Bronchial epithelial cell (primary cell): ENCODE measurements at places on chromosomes 13 and 19. TPM values are rescaled to one million over a fixed set of nuclear protein-coding genes. Genes with fewer than 3 reads are reported as not detected.

Gene LGALS7B
- 1,636 and 4,049 TPM in 2 replicates for total RNA-seq

Gene MIA
- 0.26 and 1.6 TPM in 2 replicates for total RNA-seq

Gene IL27RA
- 0.26 TPM in 2 replicates for total RNA-seq

Gene PNMA8B
- total RNA-seq = under 0.01 TPM in 2 replicates

Gene SOHLH2
- 0.38 and 0.53 TPM in 2 replicates for total RNA-seq

Gene ZNF546
- total RNA-seq = 2.2 and 2.4 TPM in 2 replicates

Gene PDCD5
- total RNA-seq = 131 and 159 TPM in 2 replicates

Gene BRCA2
- 0.53 and 1.8 TPM in 2 replicates for total RNA-seq

Gene JAK3
- 0.26 TPM in 2 replicates for total RNA-seq

- DNase-seq = no peak
Measured at GRCh38 chr13:41809962-41810361, 150.9 kb downstream of the VWA8 start.

DNA sequence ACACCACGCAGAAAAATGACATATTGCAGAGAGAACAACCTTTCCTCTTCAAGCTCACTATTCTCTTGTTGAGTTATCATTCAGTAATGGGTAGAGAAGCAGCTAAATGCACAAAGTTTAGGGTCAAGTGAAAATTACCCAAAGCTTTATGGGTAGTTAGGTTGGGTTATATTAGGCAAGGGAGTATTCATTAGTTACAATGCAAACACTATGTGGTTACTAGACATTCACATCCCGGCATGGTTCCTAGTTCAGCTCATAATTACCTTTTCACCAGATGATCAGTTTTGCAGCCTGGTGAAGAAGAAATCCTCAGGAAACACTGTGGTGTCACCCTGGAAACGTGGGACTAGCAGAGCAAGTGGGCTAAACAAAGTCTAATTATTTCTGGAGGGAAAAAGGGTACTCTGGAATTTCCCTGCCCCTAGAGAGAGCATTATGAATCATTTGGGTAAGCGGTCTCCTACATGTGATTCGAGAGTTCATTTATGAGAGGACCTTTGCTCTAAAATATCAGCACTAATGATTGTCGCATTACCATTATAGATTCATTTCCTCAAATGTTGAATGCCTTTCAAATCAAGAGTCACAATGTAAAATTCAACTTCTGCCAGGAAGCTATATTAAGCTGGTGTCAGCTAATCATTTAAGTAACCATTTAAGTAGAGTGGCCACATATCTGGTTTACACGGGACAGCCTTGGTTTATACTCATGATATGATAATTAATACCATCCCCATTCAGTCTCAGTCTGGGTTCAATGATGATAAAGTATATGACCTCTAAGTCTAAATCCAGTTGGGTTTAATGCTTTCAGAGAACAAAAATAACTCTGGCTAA lies 1208.0 kb downstream of the DIAPH3 start:
- no peak for DNase-seq

GRCh38 chr19:47509170-47509847 lies 5.6 kb downstream of the NAPA start:
- no peak for DNase-seq

GRCh38 chr19:38125238-38125637 lies 98.8 kb downstream of the DPF1 start:
- no peak for DNase-seq

DNA sequence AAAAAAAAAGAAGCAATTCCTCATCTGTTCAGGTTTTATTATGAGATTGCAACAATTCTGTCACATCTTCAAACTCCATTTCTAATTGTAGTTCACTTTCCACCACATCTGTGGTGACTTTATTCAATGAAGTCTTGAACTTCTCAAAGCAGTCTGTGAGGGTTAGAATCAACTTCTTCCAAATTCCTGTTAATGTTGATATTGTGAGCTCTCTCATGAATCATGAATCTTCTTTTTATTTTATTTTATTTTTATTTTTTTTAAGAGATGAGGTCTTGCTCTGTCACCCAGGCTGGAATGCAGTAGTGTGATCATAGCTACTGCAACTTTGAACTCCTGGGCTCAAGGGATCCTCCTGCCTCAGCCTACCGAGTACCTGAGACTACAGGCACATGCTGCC lies 19.6 kb downstream of the ARHGAP35 start:
- DNase-seq = no peak

DNA sequence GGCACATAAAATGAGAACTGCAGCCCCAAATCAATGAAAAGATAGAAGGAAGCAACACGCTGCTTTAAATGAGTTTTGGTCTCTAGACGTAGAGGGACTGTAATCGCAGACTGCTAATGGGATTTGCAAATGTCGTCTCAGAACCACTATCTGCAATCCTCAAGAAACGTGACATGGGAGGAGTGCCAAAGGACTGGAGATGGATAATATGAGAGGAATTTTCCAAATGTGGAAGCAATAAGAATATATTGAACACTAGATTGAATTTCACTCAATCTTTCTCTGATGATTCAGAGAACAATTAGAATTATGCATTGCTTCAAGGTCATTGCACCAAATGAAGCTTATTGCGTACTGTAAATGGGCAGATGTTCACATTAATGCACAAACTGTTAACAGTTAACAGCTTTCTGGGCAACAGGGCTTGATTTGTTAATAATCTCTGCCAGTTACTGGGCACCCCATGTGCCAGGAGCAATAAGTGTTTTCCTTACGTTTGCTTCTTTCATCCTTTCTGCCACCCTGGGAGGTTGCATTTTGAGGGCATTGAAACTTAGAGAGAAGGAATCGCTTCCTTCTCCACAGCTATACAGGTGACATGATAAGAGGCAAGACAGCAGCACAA lies 62.8 kb upstream of the WASF3 start:
- no peak for DNase-seq

DNA sequence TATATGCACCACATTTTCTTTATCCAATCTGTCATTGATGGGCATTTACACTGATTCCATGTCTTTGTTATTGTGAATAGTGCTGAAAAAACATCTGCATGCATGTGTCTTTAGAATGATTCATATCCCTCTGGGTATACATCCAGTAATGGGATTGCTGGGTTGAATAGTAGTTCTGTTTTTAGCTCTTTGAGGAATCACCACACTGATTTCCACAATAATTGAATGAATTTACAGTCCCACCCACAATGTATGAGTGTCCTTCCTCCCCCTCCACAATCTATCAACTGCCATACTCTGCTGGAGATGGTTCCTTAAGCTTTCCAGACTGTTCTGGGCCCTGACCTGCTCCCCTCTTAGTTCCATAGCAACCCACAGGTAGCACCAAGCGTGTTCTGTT lies 667.0 kb downstream of the LIG4 start:
- DNase-seq = no peak

DNA sequence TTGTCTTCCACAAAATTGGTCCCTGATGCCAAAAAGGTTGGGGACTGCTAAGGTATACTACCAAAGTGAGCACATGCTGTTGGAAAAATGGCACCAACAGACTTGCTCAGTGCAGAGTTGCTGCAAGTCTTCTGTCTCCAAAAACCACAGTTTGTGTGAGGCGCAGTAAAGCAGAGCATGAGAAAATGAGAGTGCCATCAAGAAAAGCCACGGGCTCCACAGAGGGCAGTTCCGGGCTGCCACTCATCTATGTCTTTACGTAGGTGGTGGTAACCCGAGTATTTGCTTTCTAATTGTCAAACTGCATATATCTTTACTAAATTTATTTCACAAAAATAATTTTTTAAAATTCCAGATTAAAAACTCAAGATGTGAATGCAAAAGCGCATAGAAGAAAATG lies 123.8 kb downstream of the RNF17 start:
- DNase-seq = no peak

DNA sequence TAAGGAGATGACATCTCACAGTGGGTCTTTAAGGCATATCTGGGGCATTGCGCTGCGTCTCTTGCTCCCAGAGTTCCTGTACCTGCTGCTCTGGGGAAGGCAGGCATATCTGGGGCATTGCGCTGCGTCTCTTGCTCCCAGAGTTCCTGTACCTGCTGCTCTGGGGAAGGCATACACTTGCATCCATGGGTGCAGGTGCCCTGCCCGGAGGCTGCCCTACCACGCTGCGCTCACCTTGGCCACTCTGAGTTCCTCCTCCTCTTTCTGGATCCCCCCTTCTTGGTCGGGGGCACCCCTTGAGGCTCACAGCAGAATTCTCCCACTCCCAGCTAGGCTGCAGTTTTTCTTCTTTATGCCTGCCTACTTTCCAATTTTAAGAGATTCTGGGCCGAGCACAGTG lies 60.9 kb upstream of the TMTC4 start:
- no peak for DNase-seq

DNA sequence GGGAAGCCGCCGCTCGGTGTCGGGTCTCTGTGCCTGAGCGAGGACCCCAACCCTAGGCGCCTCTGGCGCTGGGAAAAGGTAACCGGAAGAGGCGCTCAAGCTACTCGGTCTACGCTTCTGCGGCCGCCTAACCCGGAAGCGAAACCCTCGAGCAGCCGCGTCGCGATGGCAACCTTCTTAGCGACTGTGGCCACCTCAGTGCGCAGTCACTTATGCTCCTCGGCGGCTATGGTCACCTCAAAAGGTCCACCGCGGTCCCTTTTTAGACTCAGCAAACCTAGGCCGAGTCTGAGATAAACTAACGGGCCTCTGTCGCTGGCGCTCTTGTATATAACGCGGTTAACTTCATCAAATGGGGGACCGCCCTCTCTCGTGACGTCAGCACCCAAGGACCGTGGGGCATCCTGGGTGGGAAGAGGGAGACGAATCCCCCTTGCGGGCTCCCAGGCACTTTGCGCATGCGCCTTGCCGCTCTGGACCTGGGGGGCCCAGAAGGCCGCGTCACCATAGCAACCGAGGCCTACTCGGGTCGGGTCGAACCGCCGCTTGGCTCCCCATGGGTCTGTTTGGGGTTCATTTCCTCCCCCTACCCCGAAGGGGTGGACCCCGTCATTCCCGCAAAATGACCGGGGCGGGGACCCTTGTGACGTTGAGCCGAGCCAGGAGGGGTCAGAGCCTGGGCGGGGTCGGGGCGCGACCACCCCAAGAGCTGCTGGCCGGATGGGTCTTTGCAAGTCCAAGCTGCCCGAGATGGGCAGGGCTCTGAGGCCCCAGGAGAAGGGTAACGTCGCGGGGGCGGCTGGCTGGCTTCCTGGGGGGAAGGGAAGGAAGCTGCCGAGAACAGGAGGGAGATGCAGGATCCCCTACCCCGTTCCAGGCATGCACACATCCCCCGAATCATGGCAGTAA lies at the start of gene GTF2F1:
Gene GTF2F1 (minus strand): TSS at position 91 of the 909 bp plus-strand sequence. CDS start 169 bp downstream, outside the sequence.
- peak; percentile 77 for DNase-seq

DNA sequence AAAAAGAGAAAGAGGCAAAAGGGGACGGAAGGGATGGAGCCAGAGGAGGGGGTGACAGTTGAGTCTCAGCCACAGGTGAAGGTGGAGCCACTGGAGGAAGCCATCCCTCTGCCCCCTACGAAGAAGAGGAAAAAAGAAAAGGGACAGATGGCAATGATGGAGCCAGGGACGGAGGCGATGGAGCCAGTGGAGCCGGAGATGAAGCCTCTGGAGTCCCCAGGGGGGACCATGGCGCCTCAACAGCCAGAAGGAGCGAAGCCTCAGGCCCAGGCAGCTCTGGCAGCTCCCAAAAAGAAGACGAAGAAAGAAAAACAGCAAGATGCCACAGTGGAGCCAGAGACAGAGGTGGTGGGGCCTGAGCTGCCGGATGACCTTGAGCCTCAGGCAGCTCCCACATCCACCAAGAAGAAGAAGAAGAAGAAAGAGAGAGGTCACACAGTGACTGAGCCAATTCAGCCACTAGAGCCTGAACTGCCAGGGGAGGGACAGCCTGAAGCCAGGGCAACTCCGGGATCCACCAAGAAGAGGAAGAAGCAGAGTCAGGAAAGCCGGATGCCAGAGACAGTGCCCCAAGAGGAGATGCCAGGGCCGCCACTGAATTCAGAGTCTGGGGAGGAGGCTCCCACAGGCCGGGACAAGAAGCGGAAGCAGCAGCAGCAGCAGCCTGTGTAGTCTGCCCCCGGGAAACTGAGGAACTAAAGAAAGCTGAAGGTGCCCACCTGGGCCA lies 2.5 kb downstream of the POLR1G start:
- DNase-seq = no peak

- DNase-seq = no peak
Measured at GRCh38 chr19:31575846-31576335, 226.7 kb upstream of the TSHZ3 start.

GRCh38 chr19:52248241-52248640 lies 21.1 kb upstream of the ZNF766 start:
- no peak for DNase-seq

GRCh38 chr13:106609116-106609515 lies 41.2 kb upstream of the ARGLU1 start:
- DNase-seq = peak; percentile 54

GRCh38 chr19:50175924-50176323 lies 12.8 kb upstream of the IZUMO2 start:
- no peak for DNase-seq

DNA sequence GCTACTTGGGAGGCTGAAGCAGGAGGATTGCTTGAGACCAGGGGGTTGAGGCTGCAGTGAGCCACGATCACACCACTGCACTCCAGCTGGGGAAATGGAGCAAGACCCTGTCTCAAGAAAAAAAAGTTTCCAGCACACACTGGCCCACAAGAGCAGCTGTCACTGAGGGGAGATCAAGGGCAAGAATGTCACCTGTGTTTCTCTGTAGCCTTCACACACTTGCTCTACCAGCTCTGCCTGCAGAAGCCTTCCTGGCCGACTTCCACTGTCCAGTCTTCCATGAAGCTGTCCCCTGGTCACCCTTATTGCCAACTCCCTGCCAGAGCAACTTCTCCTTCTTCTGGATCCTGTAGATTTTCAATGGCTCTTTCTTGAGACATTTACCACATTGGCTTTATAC lies 158.0 kb downstream of the KCTD15 start:
- DNase-seq = no peak

DNA sequence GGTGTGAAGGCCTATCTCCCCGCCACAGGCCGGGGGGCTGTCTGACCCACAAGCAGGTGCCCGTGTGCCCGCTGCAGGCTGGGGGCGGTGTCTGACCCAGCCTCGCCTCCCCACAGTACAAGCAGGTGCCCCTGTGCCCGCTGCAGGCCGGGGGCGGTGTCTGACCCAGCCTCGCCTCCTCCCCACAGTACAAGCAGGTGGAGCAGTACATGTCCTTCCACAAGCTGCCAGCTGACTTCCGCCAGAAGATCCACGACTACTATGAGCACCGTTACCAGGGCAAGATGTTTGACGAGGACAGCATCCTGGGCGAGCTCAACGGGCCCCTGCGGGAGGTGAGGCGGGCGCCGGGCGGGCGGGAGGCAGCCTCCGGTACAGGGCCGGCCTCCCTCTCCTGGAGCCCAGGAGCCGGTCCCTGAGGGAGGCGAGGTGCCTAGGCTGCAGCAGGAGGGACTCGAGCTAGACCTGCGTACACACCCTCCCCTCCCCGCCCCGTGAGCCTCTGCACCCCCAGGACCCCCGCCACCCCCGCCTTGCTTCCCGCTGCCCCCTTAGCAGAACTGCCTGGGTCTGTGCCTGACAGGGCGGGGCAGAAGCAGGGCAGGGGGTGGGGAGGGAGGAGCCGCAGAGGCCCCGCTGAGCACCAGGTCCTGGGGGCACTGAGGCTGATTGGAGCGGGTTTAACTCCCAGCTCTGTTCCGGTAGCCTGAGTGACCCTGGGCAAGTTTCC lies 20.6 kb downstream of the HCN2 start:
- no peak for DNase-seq

DNA sequence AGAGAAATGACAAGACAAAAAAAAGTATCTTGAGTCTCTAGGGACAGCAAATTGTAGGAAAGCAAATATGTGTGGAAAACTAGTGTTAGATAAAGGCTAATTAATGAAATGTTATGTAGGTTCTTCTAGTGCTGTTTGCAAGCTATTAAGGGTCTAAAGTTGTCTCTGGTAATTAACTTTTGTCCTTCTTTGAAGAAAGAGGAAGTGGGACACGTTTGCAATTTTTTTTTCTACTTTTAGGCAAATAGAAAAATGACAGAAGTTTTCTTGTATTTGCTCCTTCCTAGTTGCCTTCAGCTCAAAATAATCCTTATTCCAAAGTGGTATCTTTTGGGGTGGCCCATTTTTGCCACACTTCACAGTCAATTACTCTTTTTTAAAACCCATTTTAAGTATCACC lies 1877.7 kb upstream of the PRR20A start:
- DNase-seq = no peak
